ENCODE measurements at places on chromosomes 7 and 10. TPM values are rescaled to one million over a fixed set of nuclear protein-coding genes. Genes with fewer than 3 reads are reported as not detected.

The FAM107B gene
- total RNA-seq: 93.0 TPM

The TRIM50 gene
- total RNA-seq: not detected

The PRLHR gene
- not detected for total RNA-seq

The NPFFR1 gene
- not detected for total RNA-seq

The R3HCC1L gene
- total RNA-seq: 13.5 TPM

The RET gene
- total RNA-seq: 0.59 TPM

The ANK3 gene
- 0.87 TPM for total RNA-seq

The ABCA13 gene
- not detected for total RNA-seq

The CRPPA gene
- total RNA-seq: 0.25 TPM

The SLC26A5 gene
- total RNA-seq: not detected

The NEUROD6 gene
- total RNA-seq: not detected

The SLC13A1 gene
- total RNA-seq: not detected

The SPRN gene
- 0.18 TPM for total RNA-seq

The TAS2R3 gene
- total RNA-seq: not detected

The ASB15 gene
- total RNA-seq: not detected

The INA gene
- 29.7 TPM for total RNA-seq

The SP4 gene
- 0.92 TPM for total RNA-seq

The ECHDC3 gene
- total RNA-seq: 9.2 TPM

The METTL27 gene
- total RNA-seq: 9.0 TPM

The POMZP3 gene
- total RNA-seq: 25.4 TPM

The IKZF1 gene
- not detected for total RNA-seq

The MYL7 gene
- total RNA-seq: not detected

The ADRB1 gene
- total RNA-seq: 1.2 TPM

The GIMAP7 gene
- not detected for total RNA-seq

The C7orf57 gene
- 0.20 TPM for total RNA-seq

The SPDYE8 gene
- not detected for total RNA-seq

The MEOX2 gene
- total RNA-seq: not detected

The AKR1C4 gene
- 0.32 TPM for total RNA-seq

The ELFN1 gene
- 0.32 TPM for total RNA-seq

The ACSL5 gene
- 0.39 TPM for total RNA-seq

The PRPS1L1 gene
- total RNA-seq: not detected

All from A549 treated with ZK216348 at 1 μM for 4 hours (cell line).